ENCODE measurements at places on chromosomes 1 and 21. TPM values are rescaled to one million over a fixed set of nuclear protein-coding genes. Genes with fewer than 3 reads are reported as not detected.

Gene ERICH3
- total RNA-seq: 0.51 TPM

Gene SERPINC1
- not detected for total RNA-seq

Gene CD1B
- not detected for total RNA-seq

Gene SDE2
- 14.1 TPM for total RNA-seq

Gene DMRTA2
- not detected for total RNA-seq

Gene CRYZ
- total RNA-seq: 14.2 TPM

Gene GJA8
- total RNA-seq: not detected

Gene COG2
- 38.0 TPM for total RNA-seq

Gene NBPF4
- 0.53 TPM for total RNA-seq

Gene FABP3
- 5.6 TPM for total RNA-seq

Gene LDLRAD1
- total RNA-seq: not detected

Gene CD52
- total RNA-seq: 6.9 TPM

Gene KCNA3
- 2.7 TPM for total RNA-seq

Gene KCND3
- 10.3 TPM for total RNA-seq

Gene OR2L13
- total RNA-seq: not detected

Gene GBP3
- 176 TPM for total RNA-seq

Gene PRAMEF6
- not detected for total RNA-seq

Gene AKR7A3
- total RNA-seq: 97.8 TPM

Gene OR2T33
- not detected for total RNA-seq

Gene HES3
- not detected for total RNA-seq

Gene ADCY10
- 0.07 TPM for total RNA-seq

Gene KRTAP11-1
- total RNA-seq: not detected

Gene TLR5
- 6.9 TPM for total RNA-seq

Gene OR14K1
- not detected for total RNA-seq

Gene PKP1
- 0.41 TPM for total RNA-seq

Gene KLF17
- not detected for total RNA-seq

Gene CPLANE2
- 5.3 TPM for total RNA-seq

Gene F13B
- total RNA-seq: not detected

Gene IGSF21
- 0.70 TPM for total RNA-seq

Gene IL20
- total RNA-seq: not detected

Gene G0S2
- 13.5 TPM for total RNA-seq

Gene SLC2A5
- 34.5 TPM for total RNA-seq

Gene MSH4
- total RNA-seq: 0.41 TPM

Gene MYCBP
- 21.4 TPM for total RNA-seq

Gene SIK1
- total RNA-seq: 7.9 TPM

Gene RPE65
- not detected for total RNA-seq

Gene EDARADD
- total RNA-seq: not detected

Gene TAS1R1
- total RNA-seq: 0.13 TPM

Gene BEST4
- total RNA-seq: 179 TPM

Gene LCE2B
- not detected for total RNA-seq

Data from mucosa of descending colon (tissue), 3 donors.